T-helper 17 cell (primary cell): ENCODE measurements at places on chromosomes 4 and X.

- no peak for DNase-seq
Observed at GRCh38 chr4:25113915-25114904, 46.0 kb downstream of the SEPSECS start.

DNA sequence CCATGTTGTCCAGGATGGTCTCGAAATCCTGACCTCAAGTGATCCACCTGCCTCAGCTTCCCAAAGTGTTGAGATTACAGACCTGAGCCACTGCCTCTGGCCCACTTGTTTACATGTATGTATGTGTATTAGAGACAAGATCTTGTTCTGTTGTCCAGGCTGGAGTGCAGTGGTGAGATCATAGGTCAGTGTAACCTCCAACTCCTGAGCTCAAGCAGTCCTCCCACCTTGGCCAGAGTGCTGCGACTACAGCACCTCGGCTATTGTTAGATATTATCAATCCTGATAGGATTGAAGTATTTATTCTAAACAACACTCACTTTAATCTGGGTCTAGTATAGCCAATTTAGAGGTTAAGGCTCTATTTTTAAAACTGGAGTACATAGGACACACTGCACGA lies 36.0 kb downstream of the PAGE1 start:
- DNase-seq, result no peak

GRCh38 chr4:13349096-13349495 lies 135.0 kb downstream of the RAB28 start:
- no peak for DNase-seq

- DNase-seq, result no peak
Observed at GRCh38 chrX:11932423-11932822, 174.4 kb downstream of the MSL3 start.

DNA sequence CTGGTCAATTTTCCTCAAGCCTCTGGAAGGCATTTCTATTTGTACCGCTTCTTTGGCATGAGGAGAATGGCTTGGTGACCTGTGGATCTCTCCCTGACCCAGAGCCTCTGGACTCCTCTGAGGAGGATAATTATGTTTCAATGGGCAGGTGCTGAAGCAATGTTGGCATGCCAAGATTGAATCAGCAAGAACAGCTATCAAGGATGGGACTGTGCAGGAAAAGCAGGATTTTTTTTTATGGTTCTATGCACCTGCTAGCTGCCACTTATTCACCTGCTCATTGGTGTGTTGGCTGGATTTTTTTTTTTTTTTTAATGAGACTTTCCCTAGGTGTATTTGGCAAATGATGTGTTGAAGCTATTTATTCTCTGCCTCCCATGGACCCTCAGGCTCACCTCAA lies 821.2 kb downstream of the RPA4 start:
- no peak for DNase-seq

DNA sequence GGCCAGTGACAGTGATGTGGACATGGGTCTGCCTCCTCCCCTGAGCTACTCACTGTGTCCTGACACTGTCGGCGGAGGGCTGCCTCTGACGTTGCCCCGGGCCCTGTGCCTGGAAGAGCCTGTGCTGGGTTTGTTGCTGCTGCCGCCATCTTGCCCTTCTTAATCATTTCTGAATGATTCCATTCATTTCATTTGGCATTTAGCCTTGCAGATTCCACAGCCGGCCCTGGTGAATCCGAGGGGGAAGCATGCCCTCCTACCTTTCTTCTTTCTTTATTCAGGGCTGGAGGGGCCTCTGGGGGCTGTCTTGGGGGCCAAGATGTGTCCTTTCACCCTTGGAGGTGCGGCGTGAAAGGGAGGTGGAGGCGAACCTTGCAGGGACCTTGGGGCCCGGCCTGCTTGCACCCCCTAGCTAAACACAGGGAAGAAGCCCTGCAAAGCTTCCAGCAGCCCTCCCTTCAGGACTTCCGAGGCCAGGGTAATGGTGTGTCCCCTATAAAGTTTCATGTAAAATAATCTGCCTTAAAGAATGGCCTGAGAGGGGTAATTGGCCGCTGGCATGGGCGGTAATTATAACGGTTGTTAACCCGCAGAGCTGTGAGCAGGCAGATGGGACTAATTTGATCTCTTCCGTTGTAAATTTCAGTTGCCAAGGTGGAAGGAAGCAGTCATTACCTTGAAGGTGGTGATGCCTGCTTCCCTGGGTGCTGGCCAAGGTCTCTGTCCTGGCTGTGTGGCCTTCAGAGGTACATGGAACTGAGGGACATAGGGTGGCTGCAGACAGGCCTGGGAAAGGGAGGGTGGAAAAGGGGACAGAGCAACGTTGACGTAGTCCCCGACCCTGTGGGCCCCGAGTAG lies 92.3 kb downstream of the PSAPL1 start:
- DNase-seq, result no peak

- DNase-seq, result no peak
Observed at GRCh38 chrX:30635630-30636029, 17.6 kb upstream of the GK start.

DNA sequence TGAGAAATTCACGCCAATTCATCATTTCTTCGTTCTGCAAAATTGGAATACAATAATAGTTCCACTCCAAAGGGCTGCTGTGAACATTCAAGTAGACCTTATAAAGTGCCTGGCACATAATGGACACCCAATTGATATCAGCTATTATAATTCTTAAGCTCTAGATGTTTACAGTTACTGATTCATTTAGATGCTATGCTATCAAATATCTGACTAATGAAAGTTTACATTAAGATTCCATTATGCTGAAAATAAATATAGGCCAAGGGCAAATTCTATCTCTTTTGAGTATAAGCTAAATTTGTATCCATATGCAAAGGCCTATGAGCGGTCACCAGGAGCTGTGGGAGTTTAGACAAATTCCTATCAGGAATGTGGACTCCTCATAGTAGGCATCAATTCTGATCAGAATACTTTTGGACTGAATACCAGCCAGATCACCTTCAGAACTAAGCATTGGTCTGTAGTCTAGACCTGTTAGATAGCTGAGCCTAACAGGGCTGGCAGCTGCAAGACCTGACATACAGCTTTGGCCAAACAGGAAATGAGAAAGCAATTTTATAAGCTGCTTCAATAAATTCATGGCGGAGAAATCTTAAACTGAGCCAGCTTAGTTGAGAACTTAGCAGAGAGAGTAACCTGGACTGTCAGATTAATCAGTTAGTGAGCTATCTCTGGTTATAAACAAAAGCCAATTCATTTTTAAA lies 384.3 kb upstream of the ACTRT1 start:
- DNase-seq, result no peak

DNA sequence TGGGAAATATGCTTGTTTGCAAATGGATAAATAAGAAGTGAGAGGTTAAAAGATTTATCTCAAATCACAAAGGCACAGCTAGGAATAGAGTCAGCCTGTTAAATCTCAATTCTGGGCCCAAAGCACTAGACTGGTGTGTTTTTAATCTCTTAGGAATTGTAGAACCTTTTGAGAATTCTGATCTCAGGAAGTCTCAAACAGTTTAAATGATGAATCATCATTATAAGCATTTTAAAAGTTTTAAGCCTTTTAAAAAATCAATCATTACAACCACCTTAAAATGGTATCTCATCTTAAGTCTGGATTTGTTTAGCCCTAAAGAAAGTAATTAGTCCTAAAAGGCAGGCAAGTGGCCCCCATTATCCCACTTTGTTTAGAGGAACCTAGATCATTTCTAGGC lies 17.8 kb downstream of the DGKK start:
- no peak for DNase-seq

GRCh38 chr4:174855050-174855449 lies 26.0 kb upstream of the GLRA3 start:
- DNase-seq, result no peak

DNA sequence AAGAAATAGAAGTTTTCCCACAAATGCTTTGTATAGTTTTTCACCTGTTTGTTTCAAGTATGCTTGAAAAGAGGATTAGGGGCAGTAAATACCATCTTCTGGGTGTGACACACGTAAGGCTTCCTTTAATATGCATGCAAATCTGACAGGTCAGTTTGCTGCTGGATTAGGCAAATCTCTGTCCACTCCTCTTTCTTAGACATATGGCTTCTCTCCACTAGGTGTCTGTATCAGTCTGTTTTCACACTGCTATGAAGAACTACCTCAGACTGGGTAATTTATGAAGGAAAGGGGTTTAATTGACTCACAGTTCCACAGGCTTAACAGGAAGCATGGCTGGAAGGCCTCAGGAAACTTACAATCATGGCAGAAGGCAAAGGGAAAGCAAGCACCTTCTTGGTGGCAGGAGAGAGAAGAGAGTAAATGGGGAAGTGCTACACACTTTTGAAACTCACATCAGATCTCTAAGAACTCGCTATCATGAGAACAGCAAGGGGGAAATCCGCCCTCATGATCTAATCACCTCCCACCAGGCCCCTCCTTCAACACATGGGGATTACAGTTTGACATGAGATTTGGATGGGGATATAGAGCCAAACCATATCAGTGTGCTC lies 66.9 kb downstream of the TAB3 start:
- no peak for DNase-seq

DNA sequence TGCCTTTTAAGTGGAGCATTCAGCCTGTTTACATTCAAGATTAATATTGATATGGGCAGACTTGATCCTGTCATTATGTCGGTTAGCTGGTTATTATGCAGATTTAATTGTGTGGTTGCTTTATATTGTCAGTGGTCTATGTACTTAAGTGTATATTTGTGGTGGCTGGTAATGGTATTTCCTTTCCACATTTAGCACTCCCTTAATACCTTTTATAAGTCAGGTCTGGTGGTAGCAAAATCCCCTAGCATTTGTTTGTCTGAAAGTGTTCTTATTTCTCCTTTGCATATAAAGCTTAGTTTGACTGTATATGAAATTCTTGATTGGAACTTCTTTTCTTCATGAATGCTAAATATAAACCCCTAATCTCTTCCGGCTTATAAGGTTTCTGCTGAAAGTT lies 403.7 kb upstream of the EPHA5 start:
- DNase-seq, result no peak

DNA sequence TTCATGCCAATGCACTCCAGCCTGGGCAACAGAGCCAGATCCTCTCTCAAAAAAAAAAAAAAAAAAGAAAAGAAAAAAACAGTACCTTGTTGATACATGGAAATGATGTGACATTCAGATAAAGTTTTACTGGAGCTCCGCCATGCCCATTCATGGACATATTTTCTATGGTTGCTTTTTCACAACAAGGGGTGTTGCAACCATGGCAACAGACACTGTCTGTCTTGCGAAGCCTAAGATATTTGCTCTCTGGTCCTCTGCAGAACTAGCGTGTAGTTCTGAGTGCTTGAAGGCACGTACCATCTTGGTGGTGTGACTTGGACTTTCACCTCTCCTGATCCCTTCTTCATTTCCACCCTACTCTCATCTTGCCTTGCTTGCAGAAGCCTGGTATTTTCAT lies 53.2 kb downstream of the TBL1X start:
- no peak for DNase-seq
